ENCODE measurements at places on chromosomes 7 and 10.

- DNase-seq = no peak
These were observed 155.4 kb upstream of the ITGB1 start for GRCh38 chr10:33113466-33113865.

GRCh38 chr10:42952349-42952748 lies 124.5 kb upstream of the RET start:
- no peak for DNase-seq

GRCh38 chr10:101536800-101537199 lies 51.3 kb downstream of the POLL start:
- no peak for DNase-seq

GRCh38 chr10:104844073-104844472 lies 203.0 kb downstream of the SORCS3 start:
- DNase-seq = no peak

DNA sequence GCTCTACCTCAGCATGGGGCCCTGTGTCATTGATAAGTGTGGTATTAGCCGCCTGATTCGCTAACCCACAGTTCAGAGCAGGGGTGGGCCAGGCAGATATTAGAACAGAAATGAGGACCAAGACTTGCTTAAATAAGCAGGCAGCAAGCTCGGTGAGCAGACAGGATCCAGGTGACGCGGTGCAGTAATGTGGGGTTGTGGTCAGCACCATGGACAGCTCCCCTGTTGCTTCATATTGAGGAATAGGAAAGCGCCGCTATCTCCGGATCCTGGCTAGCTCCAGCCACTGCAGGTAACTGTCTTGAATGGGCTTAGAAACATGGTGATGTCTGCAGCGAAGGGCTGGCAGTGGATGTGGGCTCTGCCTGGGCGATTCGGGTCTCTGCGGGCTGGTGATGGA lies 51.3 kb upstream of the GPR26 start:
- peak; percentile 8 for DNase-seq

DNA sequence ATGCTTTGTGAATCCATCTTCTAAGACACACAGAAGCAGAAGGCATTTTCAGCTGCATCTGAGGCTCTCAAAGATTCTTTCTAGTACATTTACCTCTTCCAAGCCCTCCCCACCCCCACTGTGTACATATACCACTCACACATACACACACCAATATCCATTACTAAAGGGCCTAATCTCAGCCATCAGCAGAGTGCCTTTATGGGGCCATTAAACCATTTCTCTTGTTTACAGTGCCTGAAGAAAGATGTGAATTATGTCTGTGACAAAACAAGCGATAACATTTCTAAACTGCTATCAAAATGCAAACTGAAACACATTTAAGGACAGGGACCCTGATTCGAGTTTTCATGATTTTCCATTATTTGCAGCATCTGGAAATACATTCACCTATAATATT lies 40.0 kb downstream of the ETV1 start:
- DNase-seq = no peak

DNA sequence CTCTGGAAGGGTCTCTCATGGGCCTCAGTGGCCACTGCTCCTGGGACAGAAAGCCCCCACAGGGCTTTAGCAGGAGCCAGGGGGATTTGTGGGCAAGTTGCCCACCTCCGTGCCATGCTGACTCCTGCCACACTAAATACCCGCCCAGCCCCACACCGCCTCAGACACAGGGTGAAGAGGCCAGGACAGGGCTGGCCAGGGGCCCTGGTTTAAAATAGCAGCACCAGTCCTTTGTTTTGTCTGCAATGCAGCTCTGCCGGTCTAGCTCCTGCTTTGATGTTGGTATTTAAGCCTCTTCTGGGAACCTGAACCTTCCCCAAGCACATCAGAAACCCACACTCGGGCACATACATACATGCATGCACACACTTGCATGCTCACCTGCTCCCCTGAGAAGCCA lies 14.4 kb upstream of the TNRC18 start:
- no peak for DNase-seq

- DNase-seq = no peak
These were observed 152.5 kb upstream of the STK17A start for GRCh38 chr7:43430411-43430810.

- no peak for DNase-seq
These were observed 13.5 kb downstream of the AQP1 start for GRCh38 chr7:30925117-30925516.

DNA sequence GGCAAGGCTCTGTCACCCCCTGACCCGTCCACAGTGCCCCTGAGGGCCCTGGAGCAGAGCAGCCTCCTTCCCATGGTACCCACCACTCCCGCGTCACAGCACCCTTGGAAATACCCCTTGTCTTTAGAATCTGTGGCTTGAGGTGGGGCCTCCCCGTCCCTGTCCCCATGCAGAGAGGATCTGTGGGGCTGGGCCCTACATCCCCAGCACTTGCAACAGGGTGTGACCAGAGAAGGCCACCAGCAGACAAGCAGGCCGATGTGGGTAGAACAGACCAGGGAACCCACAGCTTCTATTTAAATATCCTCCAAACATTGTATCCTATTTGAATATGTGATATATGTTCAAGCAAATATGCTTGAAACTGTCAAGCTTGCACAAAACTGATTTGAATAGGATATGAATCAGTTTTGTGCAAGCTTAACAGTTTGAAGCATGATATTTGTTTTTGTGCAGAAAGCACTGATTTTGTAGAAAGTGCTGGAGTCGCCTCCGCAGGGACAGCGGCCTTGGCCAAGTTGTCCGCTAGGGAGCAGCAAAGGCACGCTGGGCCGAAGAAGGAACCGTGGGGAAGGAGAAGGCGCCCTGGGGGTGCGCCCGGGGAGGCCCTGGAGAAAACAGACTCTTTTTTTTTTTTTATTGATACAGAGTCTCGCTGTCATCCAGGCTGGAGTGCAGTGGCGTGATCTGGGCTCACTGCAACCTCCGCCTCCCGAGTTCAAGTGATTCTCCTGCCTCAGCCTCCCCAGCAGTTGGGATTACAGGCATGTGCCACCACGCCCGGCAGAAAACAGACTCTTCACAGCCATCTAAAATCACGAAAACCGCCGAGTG lies 2.2 kb downstream of the CFAP46 start:
- no peak for DNase-seq

DNA sequence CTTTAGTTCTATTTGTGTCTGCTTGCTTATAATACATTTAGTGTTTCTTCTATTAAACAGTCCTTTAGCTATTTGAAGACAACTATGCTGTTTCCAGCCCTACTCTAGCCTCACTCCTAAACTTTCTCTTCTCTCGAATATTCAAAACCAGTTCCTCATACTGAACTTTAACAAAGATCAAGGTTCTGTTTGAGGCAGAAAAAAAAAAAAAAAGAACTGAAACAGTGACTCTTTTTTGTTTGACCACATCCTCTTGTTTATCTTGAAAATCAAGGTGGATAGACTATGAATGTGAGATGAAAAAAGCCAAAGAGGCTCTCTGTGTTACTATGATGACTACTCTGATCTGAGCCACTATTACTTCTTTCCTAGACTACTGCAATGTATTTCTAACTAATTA lies 154.3 kb downstream of the ZNF365 start:
- no peak for DNase-seq

DNA sequence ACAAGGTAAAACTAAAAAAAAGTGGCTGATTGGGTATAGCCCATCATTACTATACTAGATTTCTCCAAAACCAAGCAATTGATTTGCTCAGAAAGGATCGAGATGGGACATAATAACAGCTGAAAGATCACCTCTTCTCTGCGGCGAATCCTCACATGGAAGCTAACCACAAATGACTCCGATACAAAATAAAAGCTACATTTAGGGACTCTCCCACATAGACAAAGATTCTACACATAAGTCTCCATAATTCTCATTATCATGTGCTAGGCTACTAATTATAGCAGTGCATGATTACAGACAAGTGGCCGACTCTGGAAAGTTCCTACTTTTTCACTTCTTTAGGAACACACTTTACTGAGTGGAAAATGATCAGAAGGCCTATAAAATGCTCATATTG lies 116.9 kb downstream of the RSU1 start:
- no peak for DNase-seq

- DNase-seq = no peak
These were observed 108.7 kb downstream of the LRRN3 start for GRCh38 chr7:111199643-111200042.

DNA sequence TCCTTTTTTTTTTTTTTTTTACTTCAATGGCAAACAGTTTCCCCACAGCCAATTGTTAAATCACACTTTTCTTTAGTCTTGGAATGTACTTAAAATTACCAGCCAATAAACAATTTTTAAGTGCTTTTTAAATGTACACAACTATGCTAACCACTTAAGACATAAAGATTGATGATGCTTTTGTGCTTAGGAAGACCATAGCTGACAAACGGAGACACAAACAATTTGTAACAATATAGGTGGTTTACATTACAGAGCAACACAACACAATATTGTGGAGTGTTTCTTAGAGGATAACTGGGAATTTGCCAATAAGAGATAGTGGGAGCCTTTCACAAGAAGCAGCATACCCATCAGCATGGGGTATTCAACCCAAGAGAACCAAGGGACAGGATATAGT lies 798.5 kb upstream of the IGFBP3 start:
- DNase-seq = no peak

- DNase-seq = no peak
These were observed 117.7 kb upstream of the LANCL2 start for GRCh38 chr7:55247428-55247827.

GRCh38 chr10:36888925-36889573 lies 236.3 kb upstream of the ANKRD30A start:
- no peak for DNase-seq

- no peak for DNase-seq
These were observed 18.7 kb upstream of the NUB1 start for GRCh38 chr7:151322906-151323305.

DNA sequence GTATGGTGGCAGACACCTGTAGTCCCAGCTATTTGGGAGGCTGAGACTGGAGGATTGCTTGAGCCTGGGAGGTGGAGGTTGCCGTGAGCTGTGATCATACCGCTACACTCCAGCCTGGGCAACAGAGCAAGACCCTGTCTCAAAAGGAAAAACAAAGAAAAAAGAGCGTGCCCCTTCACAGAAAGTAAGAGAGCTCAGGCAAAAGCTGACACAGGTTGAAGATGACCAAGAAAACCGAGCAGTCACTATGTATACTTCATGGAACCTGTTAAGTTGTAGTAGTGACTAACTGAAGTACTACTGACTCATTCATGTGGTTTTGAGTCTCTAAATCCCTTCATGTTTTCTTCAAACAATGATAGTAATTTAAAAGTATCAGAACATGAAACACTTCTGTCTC lies 1.2 kb upstream of the PRRT4 start:
- no peak for DNase-seq

GRCh38 chr7:141695803-141696289 lies 6.1 kb downstream of the DENND11 start:
- no peak for DNase-seq

GRCh38 chr10:74058658-74059057 lies 60.7 kb downstream of the VCL start:
- no peak for DNase-seq

GRCh38 chr7:81770728-81771223 lies 929 bp upstream of the HGF start:
- no peak for DNase-seq

DNA sequence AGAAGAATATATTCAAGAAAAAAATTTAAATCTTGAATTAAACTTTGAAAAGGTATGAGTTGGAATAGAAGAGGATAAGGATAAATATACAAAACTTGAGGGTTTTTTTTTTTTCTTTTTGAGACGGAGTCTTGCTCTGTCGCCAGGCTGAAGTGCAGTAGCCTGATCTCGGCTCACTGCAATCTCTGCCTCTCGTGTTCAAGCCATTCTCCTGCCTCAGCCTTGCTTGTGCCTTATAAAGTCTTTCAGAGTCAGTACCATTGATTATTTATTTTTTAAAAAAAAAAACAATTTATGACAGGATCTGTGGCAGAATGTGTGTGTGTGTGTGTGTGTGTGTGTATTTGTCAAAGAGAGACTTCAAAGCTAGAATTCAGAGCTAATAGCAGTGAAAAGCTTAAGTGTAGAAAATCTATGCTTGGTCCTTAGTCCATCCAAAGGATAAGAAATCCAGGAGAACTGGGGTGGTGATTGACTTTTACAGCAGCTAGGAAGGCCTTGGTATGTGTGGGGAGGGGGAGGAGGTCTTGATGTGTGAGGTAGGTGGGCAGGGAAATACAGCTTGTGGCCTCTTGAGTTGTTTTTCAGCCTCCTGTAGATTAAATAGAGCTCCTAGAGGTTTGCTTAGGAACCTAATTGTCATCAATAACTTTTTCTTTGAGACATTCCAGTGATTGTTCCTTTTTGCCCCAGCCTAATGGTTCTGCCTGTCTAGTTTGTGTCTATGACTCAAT lies 2.4 kb downstream of the HECTD2 start:
- no peak for DNase-seq

- DNase-seq = no peak
These were observed 10.9 kb downstream of the PWWP2B start for GRCh38 chr10:132407846-132408278.

DNA sequence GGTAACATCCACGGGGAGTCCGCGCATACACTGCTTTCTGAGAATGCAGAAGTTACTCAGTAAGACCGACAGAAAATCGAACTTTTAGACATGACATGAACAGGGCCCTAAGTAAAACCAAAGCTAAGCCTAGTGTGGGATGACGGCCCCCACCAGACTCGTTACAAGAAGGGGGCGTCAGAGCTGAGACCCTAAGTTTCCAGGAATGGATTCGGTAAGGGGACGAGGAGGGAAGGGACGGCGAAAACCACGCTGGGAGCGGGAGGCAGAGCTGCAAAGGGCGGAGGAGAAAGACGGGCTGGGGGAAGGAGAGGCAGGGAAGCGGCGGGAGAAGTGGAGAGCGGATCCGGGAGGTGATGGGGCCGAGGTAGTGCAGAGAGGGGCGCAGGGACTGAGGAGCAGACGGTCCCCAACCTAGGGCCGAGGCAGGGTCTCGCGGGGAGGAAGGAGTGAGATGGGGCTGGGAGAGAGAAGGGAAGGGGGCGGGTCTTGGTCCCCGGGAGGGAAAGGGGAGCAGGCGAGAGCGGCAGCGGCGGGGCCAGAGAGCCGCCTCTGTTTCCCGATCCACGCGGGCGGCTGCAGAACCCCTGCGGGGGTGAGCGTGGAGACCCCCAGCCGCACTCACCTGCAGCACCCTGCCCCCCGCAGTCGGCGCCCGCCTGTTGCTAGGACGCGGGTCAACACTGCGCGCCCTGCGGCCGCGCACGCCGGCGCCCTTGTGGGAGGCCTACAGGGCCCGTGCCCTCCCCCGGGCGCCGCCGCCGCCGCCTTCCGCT lies 513 bp downstream of the ODAD2 start:
- DNase-seq = no peak
